Left lung (tissue), 14 donors: ENCODE measurements at places on chromosomes 11 and 22. TPM values are rescaled to one million over a fixed set of nuclear protein-coding genes. Genes with fewer than 3 reads are reported as not detected.

SPI1 gene
- 5.7 TPM for polyA plus RNA-seq

SHANK2 gene
- polyA plus RNA-seq: 25.5 TPM

- DNase-seq: peak; percentile 18
Observed at GRCh38 chr22:42281284-42281683, 10.8 kb upstream of the TCF20 start.

DNA sequence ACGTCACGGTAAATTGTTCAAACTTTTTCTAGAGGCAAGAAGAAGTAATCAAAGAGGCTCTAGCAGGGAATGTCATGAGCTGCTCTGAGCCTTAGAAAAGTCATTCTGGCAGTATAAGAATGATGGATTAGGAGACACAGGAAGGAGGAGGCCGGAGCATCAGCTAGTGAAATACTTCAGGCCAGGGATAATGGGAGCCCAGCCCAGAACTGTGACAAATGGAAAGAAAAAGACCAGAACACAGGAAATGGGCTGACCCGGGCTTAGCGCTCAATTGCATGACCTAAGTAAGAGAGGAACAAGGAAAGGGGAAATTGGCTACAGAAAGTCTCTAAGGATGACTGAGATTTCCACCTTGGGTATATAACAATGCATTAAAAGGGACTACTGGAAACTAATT lies 108.6 kb downstream of the LARGE1 start:
- peak; percentile 40 for DNase-seq

- DNase-seq: no peak
Observed at GRCh38 chr11:106872246-106872645, 146.0 kb downstream of the GUCY1A2 start.
